ENCODE measurements at places on chromosomes 7 and 10. TPM values are rescaled to one million over a fixed set of nuclear protein-coding genes. Genes with fewer than 3 reads are reported as not detected.

The MYO1G gene
- 0.68 TPM for polyA plus RNA-seq

The CYP2W1 gene
- polyA plus RNA-seq, result 5.5 TPM

- DNase-seq, result no peak
Measured at GRCh38 chr7:120337308-120337907, 64.4 kb downstream of the KCND2 start.

GRCh38 chr10:28367929-28368484 is 65.1 kb upstream of the MPP7 start:
- peak; percentile 66 for DNase-seq

DNA sequence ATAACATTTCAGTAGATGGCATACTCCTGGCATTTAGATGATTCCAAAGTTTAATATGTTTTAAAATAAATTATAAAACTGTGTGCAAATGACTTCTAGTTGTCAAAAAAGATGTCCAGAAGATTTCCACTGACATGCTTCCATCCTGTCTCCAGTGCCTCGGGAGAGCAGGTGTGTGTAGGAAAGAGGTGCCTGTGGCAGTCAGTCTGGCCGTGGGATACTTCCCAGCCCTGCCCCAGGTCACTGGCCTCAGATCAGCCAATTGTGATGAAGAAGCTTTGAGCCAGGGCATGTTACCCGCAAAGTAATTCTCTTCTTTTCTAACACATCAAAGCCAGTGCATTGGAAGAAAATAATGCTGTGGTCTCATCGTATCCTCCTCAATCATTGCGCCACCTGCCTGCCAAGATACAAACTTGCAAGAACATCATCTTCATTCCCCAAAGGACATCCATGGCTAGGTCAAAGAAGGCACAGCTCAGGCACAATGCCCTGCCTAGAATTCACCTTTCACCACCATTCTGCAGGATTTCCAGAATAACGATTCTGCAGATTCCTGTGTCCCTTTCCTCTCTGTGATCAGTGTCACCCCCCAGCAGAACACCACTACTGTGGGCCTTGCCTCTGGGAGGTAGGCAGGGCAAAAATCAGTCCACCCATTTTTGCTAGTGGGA is 6.3 kb upstream of the KCNMA1 start:
- peak; percentile 43 for DNase-seq

GRCh38 chr10:76632767-76633051 is 1004.9 kb downstream of the KCNMA1 start:
- no peak for DNase-seq

DNA sequence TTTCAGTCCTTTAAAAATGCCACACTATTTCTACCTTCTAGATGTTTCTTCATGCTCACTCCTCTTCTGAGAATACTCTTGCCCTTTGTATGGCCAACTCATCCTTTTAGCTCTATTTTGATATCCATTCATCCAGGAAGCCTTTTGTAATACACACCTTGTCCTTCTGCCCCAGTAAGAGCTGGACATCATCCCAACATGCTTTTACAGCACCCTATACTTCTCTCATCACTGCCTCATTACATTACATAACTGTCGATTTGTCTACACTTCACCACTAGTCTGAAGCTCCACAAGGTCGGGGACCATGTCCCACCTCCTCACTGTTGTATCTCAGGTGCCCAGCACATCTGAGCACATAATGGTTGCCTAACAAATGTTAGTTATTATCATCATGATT is 29.2 kb downstream of the PRR15 start:
- no peak for DNase-seq
